NCI-H510A (cell line): ENCODE measurements at places on chromosomes 12 and 14.

- DNase-seq: no peak
Measured at GRCh38 chr14:55417955-55418354, 6.3 kb upstream of the ATG14 start.

- DNase-seq: no peak
Measured at GRCh38 chr14:55019968-55020554, 6.8 kb downstream of the WDHD1 start.

DNA sequence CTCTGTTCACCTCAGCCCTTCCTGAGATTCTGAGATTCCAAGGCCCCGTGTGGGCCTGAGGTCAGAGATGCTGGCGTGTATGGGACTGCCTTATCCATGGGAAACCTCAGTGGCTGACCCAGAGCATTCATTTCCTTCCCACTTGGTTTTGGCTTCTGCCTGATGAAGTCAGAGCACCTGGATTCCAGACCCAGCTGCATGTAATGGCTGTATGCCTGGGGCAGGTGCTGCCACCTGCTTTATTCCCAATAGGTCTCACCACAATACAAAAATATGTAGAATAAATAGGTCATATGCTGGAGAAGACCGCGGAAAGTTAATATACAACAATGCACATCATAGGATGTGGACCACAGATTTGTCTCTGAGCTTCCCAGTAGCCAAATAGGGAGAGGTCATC, 25.6 kb downstream of the FIGNL2 start:
- no peak for DNase-seq

GRCh38 chr14:59438195-59438647, 27.0 kb downstream of the GPR135 start:
- DNase-seq: no peak

DNA sequence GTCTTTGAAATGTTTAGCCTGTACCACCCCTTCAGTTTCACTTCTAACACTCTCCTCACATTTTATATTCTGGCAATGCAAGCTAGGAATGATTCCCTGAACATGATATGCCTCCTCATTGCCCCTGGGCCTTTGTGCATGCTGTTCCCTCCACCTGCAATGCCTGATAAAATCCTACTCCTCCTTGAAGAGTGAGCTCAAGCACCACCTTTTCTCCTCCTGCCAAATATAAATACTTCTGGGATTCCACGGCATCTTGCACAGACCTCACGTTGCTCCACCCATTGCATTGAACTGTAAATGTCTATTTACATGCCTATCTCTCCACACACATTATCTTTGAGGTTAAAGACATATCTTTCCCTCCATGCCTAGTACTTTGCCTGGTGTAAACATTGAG, 21.1 kb downstream of the NKX2-1 start:
- DNase-seq: no peak

DNA sequence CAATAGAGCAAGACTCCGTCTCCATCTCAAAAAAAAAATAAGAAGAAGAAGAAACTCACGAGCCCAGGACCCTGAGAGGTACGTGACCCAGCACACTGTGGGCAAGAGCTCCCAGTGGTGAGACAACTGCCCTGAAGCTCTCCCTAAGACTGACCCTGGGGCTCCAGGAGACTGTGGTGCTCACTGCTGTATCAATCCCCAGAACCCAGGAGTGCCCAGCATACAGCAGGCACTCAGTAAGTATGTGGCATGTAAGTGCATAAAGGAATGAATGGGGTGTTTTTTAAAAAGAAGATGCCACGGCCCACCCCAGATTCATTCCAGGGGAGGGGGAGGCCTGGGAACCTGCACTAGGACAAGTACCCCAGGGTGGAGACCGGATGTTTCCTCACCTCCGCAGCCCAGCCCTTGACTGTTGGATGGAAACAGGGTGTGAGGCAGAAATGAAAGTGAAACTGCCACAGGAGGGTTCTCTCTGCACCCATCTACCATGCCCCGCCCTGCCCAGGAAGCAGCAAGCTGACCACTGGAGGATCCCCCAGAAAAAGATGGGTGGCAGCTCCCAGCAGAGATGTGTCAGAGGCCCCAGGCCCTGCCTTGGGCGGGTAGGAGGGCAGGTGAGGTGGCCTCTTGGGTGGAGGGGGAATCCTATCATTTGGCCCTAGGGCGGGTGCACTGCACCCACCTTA, 12.2 kb downstream of the ITPK1 start:
- no peak for DNase-seq

- no peak for DNase-seq
Measured at GRCh38 chr12:106226884-106227640, 20.8 kb downstream of the CKAP4 start.

DNA sequence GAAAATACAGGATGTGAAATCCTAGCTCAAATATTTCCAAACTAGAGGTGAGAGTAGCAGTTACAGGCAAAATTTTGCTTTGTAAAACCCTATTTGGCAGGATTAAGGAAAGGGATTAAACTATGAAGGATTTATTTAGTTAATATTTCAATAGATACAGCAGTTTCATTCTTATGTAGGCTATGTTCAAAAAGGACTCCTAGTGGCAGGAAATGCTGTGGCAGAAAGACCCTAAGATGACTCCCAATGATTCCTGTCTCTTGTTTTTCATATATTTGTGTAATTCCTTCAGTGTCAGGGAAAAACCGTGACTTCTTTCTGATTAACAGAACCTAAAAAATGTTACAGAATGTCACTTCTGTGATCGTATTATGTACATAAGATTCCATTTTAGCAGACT, 299.5 kb upstream of the RPL10L start:
- no peak for DNase-seq

DNA sequence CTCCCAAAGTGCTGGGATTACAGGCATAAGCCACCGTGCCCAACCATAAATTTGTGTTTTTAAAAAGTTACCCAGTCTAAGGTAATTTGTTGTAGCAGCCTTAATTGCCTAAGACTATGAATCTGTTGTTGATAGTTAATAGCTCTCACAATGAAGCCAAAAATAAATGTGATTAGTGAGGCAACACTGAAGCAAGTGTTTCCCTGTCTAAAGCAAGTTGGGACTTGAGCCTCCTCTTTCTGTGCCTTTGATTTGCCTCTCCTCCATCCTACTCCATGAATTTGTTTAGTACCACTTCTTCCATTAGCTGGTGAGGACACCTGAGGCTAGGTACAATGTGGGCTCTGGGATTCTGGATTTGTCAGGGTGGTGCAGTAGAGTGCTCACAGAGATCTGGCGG, 36.8 kb downstream of the DAAM1 start:
- no peak for DNase-seq

- DNase-seq: no peak
Measured at GRCh38 chr12:93003531-93004239, 74.6 kb upstream of the EEA1 start.

- no peak for DNase-seq
Measured at GRCh38 chr14:22315336-22315735, 273.7 kb downstream of the DAD1 start.

- peak; percentile 23 for DNase-seq
Measured at GRCh38 chr12:57124261-57124877, 3.9 kb upstream of the LRP1 start.

- no peak for DNase-seq
Measured at GRCh38 chr12:27151479-27151878, 69.1 kb upstream of the C12orf71 start.

DNA sequence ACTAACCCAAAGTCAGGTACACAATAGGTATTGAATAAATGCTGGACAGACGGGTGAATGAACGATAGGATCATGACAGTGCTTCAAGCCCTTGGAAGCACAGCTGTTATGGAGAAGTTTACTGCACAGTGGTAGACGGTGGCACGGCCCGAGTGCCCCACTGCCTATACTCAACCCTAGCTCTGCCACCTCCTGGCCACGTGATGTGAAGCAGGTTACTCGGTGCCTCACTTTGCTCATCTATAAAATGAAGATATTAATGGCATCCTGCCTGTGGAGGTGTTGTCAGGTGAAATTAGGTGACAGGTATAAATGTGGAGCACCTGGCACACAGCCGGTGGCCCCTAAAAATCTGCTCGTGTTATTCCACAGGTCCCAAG, 5.8 kb downstream of the ASB2 start:
- DNase-seq: peak; percentile 22

- DNase-seq: no peak
Measured at GRCh38 chr12:67748743-67749040, 100.1 kb downstream of the DYRK2 start.

- DNase-seq: no peak
Measured at GRCh38 chr14:94483071-94483451, 7.1 kb upstream of the SERPINA9 start.

- no peak for DNase-seq
Measured at GRCh38 chr12:123829561-123829960, 67.5 kb downstream of the DNAH10 start.

- DNase-seq: no peak
Measured at GRCh38 chr12:84814664-84815245, 97.8 kb downstream of the SLC6A15 start.

DNA sequence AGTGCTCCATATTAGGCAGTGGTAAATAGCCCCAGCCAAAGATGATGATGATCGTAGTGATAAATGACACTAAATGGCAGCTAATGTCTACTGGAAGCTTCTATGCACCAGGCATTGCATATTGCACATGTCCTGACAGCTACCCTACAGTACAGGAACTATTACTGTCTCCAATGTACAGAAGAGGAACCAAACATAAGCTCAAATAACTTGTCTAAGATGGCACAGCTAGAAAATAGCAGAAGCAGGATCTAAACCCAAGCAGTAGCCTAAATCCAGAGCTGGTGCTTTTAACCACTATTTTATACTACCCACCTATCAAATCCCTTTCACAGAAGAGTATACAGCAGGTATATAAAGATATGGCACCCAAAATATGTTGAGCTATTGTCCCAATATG, 28.9 kb downstream of the ESR2 start:
- DNase-seq: no peak

- DNase-seq: no peak
Measured at GRCh38 chr14:87325741-87326140, 667.2 kb downstream of the GALC start.

DNA sequence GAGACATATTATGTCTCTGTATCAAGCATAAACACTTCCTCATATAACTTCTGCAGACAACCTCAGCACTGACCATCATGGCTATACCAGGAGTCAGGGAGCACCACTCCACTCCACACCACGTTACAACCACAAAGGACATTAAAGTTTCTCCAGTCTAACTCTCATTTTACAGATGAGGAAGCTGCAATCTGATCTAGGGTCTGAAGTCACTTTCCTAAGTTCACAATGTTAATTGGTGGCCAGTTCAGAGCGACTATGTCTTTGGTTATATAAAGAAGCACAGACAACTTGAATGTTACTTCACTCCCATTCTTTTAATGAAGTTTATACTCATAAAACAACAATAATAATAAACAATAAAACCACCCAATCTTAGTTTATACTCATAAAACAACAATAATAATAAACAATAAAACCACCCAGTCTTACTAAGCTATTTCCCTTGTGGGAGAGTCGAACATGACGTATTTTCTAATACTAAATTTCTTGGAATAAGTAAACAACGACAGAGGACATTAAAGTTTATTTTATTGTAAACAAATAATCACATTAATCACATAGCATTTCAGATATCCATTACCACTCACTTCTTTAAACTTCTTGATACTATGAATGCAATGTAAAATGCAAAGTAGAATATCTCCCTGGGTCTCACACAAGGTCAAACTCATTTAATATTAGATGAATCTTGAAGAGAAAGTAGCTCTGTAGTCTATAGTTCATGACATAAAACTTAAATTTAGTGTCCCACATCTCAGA, 72.4 kb upstream of the SSTR1 start:
- no peak for DNase-seq

DNA sequence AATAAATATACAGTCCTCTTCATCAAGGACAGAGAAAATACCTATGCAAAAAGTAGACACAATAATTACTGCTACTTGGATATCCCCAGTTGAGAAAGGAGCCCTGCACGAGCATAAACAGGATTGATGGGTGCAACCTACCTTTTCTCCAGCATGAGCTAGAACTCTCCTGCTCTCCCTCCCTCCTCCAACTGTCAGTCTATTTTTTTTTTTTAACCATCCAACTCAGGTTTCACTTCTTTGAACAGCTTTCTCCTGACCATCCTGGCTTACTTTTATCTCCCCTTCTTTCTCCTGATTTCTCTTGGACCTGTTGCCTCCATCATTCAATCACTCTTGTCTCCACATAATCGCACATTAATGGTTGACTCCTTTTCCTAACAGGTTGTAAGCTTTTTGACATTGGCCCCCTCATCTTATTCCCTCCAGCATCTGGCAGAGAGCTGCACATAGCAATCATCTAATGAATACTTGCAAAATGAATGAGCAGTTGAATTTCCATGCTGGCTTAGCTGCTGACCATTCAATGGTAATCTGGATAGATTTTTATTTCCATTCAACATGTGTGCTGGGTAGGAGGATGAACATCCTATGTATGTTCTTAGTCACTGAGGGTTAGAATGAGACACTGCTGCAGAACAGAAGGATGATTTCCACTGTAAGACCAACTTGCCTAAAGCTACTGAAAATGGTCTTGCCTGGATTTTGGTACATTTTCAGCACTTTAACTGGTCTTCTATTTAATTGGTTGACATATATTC, 24.4 kb downstream of the MYBPC1 start:
- DNase-seq: no peak

GRCh38 chr12:66799551-66799950, 120.7 kb upstream of the GRIP1 start:
- no peak for DNase-seq

DNA sequence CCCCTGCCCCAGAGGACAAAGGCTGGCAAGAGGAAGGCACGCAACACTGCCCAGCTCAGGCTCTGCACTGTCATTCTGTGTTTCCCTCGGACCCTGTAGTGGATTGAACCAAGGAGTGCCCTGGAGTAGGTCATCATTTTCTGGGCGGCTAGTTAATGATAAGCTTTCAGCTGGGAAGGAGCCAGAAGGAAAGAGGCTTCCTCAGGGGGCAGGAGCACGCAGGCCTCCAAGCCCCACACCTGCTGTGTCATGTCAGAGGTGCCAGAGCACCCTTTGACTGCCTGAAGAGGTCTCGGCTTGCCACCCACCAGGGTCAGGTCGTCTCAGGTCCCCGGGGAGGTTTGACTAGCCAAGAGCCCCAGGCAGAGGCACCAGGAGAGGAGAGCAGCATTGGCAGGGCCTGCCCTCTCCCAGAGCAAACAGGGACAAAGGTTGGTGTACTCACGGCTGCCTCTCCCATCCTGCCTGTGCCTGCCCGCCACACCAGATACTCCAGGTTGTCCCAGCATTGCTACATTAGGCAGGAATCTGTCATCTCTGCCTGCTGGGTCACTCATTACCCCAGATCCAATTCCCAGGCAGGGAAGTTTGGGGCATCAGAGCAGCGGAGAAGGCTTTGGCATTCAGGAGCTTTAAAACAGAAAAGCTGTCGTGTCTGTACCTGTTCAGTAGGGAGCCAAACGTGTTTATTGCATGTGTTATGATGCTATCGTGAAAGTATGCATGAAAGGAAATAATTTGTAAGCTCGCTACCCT, 33.5 kb upstream of the ATP2A2 start:
- no peak for DNase-seq

- no peak for DNase-seq
Measured at GRCh38 chr12:122986258-122986871, 5.9 kb downstream of the ARL6IP4 start.

- no peak for DNase-seq
Measured at GRCh38 chr14:100662879-100663760, 63.6 kb upstream of the DLK1 start.

GRCh38 chr12:116222358-116222757, 55.1 kb downstream of the MED13L start:
- DNase-seq: no peak
